Activated CD4-positive, alpha-beta T cell treated with anti-CD3 and anti-CD28 coated beads for 4 hours (primary cell): ENCODE measurements at places on chromosomes 6 and 20.

DNA sequence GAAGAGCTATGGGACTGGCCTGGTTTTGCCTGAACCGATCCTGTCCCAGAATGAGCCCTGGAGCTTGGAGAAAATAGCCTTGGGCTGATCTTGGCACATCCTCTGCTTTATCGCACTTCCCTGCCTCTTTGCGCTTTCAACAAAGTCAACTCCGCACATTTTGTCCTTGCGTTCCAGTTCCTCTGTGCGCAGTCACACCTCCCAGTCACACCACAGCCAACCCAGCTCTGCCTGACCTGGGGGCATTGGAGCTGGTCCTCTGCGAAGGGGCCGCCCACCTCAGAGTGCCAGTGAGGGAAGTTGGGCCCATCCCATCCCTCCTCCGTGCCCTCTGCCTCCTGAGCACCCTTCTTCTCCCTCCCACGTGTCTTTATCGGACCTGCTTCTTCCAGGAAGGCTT, 16.9 kb upstream of the UQCC2 start:
- DNase-seq, result no peak

GRCh38 chr6:152267967-152268845, 369.0 kb downstream of the SYNE1 start:
- no peak for DNase-seq

DNA sequence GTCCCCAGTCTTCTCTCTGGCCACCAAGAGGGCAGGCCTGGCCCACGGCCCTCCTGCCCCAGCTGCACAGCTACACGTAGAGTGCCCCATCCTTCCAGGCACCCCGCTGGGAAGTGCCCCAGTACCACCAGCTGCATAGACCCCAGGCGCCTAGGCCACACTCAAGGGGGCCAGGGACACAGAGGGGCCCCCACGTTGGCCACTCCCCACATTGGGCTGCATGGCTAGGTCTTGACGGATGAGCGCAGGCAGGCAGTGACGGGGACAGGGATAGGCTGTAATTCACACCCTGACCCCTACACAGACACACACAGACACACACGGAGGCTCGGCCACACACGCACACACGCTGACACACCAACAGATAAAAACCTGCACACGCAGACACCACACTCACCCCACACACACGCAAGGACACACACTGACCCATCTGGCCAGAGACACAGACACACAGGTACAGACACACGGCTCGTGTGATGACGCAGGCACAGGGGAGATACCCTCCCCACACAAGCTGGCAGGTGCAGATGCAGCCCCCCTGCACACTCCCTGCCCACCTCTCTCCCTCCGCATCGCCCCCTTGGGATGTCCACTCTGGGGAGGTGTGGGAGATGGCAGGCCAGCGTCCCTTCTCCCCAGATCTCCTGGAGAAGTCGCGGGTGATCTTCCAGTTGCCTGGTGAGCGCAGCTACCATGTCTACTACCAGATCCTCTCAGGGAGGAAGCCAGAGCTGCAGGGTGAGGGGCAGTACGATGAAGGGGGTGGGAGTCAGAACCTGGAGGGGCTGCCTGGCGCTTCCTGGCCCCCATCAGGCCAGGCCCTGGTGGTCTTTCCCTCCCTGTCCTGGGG, 30.0 kb downstream of the MYH7B start:
- no peak for DNase-seq

- DNase-seq, result no peak
Measured at GRCh38 chr20:40899344-40899743, 129.3 kb upstream of the TOP1 start.

DNA sequence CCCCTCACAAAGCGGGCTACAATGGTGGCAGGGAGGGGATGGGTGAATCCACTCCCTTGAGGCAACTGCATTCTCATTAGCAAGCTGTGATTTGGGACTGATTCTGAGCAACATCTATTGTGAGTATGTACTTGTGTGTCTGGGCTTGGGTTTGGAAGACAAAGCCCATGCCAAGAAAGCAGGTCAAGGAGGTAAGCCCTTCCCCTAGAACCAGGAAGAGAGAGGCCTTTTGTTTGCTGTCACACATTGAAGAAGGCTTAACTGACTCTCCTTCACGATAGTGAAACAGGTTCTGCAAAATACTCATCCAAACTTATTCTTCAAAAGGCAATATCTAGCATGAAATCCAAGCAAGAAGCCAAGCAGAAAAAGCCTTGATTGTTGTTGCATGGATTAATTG, 403.1 kb upstream of the ID4 start:
- no peak for DNase-seq

- no peak for DNase-seq
Measured at GRCh38 chr6:4487538-4487937, 288.7 kb upstream of the CDYL start.

DNA sequence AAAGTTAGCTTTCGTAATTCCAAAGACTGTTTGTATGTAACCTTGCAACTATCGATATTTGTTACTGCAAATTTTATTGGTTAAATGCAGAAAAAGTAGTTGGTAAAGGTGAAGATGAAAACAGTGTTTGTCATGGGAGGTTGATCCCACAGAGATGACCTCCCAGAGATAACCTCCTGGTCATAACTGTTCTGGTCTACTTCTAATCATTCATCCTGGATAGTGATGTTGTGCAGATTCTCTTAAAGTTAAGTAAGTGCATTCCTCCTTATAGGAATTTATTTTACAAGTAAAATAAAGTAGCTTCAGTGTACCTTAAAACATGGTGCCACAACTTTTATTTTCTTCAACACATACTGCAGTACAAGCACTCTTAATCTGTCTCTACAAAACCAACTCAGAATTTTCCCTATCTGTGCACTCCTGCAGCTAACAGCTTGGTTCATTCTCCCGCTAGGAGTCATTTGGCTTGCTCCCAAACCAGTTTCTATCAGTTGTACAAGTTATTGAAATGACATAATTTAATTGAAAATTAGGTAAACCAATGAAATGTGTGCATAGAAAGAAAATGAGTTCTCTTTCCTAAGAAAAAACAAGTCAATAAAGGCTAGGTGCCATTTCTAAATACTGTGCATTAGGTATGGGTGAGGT, 19.2 kb downstream of the METTL24 start:
- no peak for DNase-seq

DNA sequence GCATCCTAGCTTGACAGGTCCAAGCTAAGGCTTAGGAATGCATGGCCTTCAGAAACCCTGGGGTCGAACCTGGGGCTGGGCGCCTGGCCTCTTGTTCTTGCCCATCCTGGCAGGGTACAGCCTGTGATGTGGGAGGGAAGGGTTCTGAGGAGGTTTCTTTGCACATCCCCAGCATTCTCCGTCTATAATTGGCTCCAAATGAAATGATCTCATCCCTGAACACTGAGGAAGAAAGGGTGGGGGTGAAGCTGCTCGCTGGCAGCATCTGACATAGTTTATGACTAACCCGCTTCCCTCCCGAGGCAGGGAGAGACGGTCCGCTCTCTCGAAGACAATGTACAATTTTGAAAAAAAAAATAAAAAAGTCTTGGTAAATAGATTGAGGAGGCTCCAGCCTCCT, 67.1 kb upstream of the ZNFX1 start:
- DNase-seq, result no peak

GRCh38 chr20:46797206-46797605, 87.8 kb downstream of the SLC2A10 start:
- DNase-seq, result no peak

DNA sequence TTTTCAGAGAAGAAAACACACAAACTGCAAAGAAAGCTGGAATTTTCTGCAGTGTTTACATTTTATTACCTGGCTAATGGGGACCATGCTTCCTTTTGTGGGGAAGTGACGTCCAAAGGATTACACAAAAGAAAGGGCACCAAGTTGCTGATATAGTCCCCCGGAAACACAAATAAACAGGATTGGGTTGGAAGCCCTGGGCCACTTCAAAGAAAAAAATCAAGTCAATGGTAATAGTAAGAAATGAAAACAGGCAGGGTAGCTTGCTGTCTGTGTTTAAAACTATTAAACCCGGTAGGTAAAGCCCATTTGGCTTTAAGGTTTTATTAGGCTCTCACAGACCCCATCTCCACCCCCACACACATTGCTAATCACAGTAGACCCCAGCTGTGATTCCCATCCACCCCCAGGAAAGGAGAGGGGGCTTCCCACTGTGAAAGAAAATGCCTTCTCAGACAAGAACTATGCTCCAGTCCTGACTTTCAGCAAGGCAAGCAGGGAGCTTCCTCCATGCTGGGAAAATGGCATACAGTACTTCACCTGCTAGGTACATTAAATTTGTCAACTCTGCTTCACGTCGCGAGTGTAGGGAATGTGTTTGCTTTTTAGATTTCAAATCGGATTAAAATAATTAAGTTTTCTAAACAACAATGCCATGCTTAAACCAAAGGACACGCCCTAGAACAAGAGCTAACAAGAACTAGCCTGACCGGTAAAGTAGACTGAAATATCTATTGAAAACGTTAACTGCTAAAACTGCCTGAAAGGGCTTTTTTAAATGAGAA, 1.1 kb downstream of the PERP start:
- DNase-seq, result no peak

GRCh38 chr6:34829137-34829536, 37.3 kb downstream of the BLTP3A start:
- no peak for DNase-seq

GRCh38 chr6:13229205-13230085, 98.9 kb downstream of the TBC1D7 start:
- peak; percentile 2 for DNase-seq

DNA sequence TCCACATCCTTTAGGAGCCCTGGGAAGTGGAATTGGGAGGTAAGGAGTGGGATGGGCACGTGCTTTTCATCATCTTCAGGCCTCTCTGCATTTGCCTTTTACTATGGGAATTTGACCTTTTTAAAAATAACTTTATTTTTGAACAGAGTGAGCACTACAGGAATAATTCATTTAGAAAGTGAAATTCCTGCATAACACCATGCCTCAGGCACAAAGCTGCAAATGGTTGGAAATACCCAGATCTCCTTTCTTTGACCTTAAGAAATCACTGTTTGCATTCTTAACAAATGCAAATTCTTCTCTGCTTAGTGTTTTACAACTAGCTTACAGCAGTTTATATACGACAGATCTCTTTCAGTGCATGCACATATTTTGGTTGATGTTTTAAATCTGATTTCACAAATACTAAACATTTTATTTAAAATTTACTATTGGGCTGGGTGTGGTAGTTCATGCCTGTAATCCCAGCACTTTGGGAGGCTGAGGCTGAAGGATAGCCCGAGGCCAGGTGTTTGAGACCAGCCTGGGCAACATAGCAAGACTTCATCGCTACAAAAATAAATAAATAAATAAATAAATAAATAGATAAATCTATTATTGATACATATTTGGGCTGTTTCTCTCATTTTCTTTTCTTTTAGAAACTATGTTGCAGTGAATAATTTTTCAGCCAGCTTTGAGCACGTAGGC, 24.5 kb downstream of the CST8 start:
- DNase-seq, result no peak

GRCh38 chr6:117075218-117075617, 190.1 kb upstream of the VGLL2 start:
- no peak for DNase-seq

DNA sequence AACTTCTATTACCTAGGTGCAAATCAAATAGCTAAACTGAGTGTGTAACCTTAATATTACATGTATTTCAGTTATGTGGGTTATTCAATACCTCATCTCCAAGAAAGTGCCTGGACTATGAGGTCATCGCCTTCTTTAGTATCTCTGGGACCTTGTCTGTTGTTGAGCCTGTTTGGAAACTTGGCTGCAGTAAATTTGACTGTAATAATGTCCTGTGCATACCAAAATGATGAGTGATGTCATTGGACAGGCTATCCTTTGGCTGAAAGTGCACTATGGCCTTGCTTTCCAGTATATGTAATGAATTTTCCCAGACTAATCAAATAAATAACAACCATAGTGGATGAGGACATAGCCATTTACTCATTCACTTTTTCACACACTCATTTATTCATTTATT, 455.1 kb downstream of the ADGRB3 start:
- DNase-seq, result no peak

DNA sequence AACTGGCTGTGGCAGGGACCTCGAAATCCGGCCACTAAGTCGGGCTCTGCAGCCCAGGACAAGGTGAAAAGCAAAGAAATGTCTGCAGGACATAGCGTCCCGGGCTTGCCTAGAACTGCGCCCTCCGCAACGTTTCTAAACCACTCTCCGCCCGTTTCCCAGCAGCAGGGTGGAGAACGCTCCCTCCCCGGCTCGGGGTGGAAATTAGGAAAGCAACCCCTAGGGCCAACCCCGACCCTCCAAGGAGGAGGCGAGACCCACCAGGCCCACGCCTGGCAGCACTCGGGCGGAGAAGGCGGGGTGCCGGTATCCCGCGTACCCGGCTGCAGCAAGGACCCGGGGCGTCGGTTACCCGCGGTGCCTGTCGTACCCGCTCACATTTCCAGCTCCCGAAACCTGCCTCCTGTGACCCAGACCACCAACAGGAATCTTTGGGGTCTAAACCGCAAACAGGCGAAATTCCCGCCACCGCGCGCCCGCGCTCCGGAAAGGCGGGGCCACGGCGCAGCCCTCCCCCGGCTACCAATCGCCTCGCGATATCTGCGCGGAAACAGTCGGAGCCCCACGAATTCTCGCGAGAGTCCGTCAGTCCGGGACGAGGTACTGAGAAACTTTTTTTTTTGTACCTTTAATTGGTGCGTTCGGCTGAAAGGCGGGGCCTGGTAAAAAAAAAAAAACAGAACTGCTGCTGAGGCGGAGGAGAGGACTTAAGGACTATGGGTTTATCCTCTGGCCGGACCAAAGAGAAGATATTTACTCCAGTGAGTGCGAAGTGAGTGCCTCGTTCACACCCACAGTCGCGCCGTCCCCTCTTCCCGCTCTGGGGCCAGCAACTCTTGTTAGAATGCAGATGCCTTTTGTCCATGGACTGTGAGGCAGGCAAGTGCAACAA, at the start of gene MMS22L:
TSS of gene MMS22L (minus strand) at position 491 of the 892 bp plus-strand sequence. CDS start 739 bp downstream, outside the sequence.
- DNase-seq, result peak; percentile 90
